Calu3 (cell line): ENCODE measurements at places on chromosomes 12 and 14.
A peak's percentile ranks its signal among the peaks of the same experiment; 100 is the strongest.

DNA sequence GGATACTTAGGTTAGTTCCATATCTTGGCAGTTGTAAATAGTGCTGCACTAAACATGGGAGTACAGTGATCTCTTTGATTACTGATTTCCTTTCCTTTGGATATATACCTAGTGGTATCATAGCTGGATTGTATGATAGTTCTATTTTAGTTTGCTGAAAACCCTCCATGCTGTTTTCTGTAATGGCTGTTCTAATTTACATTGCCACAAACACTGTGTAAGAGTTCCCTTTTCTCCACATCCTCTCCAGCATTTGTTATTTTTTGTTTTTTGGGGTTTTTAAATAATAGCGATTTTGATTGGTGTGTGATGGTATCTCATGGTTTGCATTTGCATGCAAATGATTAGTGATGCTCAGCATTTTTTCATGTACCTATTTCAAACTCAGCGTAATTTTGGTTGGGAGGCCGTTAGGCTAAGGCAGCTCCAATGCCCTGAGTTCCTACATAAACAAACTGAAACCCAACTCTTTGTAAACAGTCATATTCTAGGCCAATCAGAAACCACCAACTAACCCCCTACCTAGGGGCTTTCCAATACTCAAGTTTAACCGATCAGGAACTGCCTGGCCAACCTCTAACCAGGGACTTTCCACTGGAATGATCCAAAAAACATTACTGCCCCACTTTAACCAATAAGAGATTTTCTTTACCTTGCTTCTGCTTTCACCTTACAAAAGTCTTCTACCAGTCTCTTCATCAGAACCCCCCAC, 171.6 kb downstream of the FBXL14 start:
- DNase-seq: no peak

GRCh38 chr14:35854696-35855270, 28.6 kb downstream of the BRMS1L start:
- DNase-seq: no peak

DNA sequence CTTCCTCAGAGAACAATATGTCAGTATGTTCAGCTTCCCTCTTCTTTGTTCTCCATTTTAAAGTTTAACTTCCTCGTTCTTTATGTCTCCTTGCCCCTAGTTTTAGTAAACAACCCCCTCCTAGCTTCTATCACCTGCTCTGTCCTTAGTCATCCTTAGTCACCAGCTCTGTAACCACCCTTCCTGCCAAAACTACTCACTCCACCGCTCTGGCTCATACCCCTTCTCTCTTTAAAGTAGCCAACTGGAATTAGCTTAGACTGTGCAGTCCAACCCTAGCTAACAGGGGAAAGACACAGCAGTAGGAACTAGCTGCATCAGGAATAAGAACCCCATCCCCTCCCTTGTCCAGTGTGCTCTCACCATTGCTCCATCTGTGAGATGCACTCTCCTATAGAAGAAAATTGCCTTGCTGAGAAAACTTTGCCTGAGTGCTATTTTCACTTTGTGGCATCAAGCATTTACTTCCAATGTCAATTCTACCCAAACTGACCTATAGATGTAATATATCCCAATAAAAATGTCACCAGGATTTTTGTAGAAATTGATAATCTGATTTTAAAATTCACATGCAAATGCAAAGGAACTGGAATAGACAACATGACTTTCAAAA, 603.2 kb downstream of the C12orf50 start:
- peak; percentile 28 for DNase-seq

GRCh38 chr14:92686900-92687427, 61.5 kb downstream of the LGMN start:
- peak; percentile 91 for DNase-seq

DNA sequence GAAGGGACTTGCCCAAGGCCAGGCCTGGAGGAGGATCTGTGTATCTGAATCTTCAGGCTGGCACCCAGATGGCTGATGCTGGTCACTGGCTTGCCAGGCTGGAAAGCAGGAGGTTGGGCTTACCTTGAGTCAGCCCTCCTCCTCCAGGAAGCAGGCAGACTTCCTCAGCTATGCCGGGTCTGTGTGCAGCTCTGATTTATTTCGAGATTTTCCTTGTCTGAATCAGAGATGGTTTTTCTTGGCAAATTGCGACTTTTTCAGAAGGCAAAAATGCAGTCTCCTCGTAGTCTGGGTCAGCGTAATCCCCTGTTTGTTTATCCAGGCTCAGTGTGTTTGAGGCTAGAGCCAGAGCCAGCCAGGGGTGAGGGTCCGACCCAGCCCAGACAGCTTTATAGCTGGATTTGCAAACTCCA, 48.9 kb downstream of the SMOC1 start:
- peak; percentile 18 for DNase-seq

GRCh38 chr12:1836854-1837421, 16.6 kb downstream of the LRTM2 start:
- peak; percentile 36 for DNase-seq

- DNase-seq: no peak
These were observed 37.2 kb upstream of the GPR132 start for GRCh38 chr14:105102361-105102870.

DNA sequence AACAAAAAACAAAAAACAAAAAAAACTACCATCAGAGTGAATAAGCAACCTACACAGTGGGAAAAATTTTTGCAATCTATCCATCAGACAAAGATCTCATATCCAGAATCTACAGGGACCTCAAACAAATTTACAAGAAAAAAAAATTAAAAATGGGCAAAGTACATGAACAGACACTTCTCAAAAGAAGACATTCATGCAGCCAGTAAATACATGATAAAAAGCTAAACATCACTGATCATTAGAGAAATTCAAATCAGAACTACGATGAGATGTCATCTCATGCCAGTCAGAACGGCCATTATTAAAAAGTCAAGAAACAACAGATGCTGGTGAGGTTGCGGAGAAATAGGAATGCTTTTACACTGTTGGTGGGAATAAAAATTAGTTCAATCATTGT, 466.5 kb upstream of the ATXN7L3B start:
- no peak for DNase-seq

GRCh38 chr12:53289891-53290290, 5.5 kb upstream of the PFDN5 start:
- no peak for DNase-seq

DNA sequence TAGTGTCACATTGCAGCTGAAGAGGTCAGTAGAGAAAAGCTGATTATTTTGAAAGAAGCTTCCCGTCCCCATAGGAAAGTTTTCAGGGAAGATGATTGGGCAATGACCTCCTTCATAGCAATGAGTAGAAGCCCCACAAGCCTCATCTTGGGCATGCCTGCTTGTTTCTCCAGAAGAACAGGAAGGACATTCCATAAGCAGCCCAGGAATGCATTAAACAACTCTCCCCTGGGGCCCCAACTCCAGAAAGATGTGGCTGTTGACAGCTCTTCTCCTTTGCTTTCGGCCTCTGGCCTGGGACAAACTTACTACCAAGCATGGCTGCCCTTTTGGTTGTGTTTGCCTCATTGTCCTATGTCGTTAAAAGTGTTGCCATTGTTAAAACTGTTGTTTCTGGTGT, 5.7 kb upstream of the VDR start:
- DNase-seq: no peak

- no peak for DNase-seq
These were observed 76.1 kb upstream of the RFX4 start for GRCh38 chr12:106506691-106507090.

- DNase-seq: no peak
These were observed 1.2 kb downstream of the SPPL3 start for GRCh38 chr12:120902846-120903411.

DNA sequence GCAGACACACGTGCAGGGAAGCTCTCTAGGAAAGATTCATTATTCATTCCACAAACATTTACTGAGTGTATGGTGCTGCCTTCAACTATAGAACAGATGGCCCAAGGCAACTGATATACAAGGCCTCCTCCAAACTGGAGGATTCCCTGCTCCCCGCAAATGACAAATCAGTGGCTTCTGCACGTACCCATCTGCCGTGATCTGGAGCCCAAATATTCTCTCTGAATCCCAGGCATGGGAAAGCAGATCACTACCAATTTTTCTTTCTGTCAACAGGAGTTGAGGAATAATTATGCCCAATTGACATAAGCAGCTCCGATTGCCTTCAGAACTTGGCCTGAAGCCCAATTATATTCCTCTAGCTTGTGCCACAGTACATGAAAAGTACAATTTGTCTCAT, 174.2 kb upstream of the CCDC196 start:
- no peak for DNase-seq

- no peak for DNase-seq
These were observed 527.3 kb upstream of the CCDC196 start for GRCh38 chr14:65958664-65959562.

DNA sequence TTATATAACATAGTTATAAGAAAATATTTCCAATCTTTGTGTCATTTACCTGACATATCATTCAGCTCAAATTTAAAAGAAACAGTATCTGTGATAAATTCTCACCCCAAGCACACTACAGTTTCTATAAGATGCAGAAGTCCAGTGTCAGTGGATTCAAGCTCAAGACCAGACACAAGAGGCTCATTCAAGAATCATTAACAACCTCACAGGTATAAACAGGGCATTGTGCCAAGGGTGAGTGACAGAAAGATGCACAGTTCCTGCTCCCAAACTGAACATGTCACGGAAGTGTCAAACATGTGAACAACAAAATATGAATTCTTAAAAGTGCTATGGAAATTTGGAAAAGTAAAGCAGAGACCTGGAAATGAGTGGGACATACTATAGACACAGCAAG, 12.8 kb downstream of the ATP2B1 start:
- DNase-seq: no peak

DNA sequence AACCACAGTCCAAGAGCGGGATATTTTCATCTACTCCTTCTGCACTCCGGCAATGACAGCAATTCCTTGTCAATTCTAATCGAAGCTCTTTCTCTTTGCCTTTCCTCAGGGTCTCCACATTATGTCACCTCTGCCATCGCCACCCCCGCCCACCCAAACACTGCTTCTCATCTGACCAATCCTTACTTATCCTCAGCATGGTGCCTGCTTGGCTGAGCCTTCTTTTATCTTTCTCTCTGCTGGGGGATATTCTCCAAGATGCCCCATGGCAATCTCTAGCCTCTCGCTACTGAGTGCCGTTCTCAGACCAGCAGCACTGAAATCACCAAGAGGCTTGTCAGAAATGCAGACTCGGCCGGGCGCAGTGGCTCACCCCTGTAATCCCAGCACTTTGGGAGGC, 100.6 kb downstream of the PTPRB start:
- no peak for DNase-seq

GRCh38 chr12:47419497-47419896, 286.3 kb downstream of the RPAP3 start:
- DNase-seq: no peak

GRCh38 chr12:6364044-6364374, 11.4 kb downstream of the SCNN1A start:
- no peak for DNase-seq

DNA sequence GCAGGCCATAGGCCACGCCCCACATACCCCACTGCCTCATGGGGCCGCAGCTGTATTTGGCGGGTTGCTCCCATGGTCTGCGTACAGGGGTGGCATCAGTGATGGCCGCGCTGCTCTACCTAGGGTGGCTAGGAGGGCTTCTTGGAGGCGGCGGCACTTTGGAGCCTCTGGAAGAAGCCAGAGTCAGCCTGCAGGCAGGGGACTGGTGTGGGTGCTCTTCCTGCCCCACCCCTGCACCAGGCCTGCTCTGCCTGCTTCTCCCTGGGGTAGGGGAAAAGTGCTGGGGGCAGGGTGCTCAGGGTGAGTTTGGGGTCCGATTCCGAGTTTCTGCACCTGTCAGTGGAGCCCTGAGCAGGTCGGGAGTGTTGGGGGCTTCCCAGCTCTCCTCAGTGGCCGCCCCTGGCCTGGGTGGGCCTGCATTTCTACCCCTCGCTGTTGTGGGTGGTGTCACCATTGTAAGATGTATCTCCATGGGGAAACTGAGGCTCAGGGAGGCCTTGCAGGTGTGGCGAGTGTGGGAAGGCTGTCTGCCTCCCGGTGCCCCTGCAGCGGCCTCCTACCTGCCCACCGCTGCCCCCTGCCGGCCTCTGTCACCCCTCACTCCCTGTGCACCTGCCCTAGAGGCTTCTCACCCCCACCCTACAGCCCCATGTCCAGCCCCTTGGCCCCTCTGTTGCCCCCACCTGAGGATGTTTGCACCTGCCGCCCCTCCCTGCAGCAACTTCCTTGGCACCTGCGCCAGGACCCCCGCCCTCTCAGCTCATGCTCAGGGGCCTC, 5.5 kb downstream of the CEP170B start:
- DNase-seq: peak; percentile 37

DNA sequence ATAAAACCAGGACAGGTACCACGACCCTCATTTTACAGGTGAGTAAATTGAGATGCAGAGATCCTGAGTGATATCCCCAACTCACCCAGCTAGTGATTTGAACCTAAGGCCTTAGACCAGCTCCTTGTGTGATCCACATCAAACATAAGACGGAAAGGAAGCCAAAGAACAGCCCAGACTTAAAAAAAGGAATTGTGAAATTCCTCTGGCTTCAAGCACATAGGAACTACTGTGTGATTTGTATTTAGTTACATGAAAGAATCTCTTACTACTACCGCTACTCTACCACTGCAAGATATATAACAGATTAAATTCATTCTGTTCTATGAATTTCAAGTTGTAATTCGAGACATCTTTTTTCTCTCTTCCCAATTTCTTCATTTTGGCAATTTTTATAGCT, 10.5 kb downstream of the E2F7 start:
- DNase-seq: no peak

DNA sequence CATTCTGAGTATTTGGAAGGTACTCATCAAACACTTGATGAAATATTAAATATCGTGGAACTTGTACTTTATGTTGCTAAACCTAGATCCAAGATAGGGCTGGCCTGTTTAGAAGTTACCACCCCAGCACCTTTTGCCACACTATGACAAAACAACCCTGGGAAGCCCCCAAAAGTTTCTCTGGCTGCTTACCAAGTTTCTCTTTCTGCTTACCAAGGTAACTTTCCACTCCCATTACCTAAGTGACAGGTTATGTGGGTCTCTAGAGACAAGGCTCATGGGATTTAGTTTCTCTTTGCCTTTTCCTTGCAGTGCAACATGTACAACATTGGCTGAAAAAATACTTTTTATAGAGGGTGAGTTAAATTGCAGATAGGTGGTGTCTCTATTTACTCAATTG, 28.9 kb upstream of the PPM1A start:
- no peak for DNase-seq

GRCh38 chr12:122422730-122423257, 325 bp upstream of the CLIP1 start:
- DNase-seq: peak; percentile 43

DNA sequence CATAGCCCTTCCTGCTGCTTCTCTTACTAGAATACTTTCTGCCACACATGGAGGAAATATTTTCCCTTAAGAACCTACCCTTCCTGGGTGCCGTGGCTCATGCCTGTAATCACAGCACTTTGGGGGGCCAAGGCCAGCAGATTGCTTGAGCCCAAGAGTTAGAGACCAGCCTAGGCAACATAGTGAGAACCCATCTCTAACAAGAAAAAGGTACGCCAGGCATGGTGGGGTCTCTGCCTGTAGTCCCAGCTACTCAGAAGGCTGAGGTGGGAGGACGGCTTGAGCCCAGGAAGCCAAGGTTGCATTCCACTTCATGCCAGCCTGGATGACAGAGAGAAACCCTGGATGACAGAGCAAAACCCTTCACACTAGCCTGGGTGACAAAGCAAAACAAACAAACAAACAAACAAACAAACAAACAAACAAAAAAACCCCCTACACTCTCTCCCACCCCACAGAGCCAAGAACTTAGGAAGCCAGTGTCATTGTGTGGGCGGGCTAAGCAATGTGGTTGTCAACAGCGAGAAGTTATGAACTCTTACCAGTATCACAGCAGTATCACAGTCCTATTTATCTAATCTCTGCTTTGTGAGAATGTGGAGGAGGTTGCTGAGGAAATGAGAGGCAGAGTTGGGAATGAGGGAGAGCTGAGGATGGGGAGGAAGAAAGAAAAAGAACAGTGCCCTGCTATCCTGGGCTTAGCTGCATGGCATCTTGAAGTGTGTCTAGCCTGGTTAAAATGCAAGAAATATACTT, 53.8 kb upstream of the CLEC14A start:
- DNase-seq: no peak
